HS-27A (cell line): ENCODE measurements at places on chromosomes 5 and 9.
A peak's percentile ranks its signal among the peaks of the same experiment; 100 is the strongest.

DNA sequence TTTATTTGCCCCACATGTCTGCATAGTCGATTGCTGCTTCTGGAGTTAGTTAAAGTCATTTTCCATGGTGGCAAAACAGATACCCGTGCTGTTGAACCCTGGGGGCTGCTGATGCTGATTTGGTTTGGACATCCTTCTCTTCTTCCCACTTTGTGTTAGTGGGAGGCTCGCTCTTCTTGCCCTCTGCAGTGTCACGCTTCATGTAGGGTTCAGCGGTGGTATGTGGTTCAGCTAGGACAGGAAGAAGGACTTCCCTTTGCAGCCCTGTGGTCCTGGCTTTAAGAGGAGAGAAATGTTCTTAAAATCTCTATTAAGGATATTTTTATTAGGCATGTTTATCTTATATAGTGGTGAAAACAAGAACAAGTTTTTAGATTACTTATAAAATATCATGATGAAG is 36.2 kb downstream of the SLC36A1 start:
- DNase-seq, result no peak

- no peak for DNase-seq
Measured at GRCh38 chr5:160269017-160269416, 39.7 kb downstream of the FABP6 start.

GRCh38 chr9:28774433-28775235 is 1201.4 kb upstream of the C9orf72 start:
- DNase-seq, result no peak

DNA sequence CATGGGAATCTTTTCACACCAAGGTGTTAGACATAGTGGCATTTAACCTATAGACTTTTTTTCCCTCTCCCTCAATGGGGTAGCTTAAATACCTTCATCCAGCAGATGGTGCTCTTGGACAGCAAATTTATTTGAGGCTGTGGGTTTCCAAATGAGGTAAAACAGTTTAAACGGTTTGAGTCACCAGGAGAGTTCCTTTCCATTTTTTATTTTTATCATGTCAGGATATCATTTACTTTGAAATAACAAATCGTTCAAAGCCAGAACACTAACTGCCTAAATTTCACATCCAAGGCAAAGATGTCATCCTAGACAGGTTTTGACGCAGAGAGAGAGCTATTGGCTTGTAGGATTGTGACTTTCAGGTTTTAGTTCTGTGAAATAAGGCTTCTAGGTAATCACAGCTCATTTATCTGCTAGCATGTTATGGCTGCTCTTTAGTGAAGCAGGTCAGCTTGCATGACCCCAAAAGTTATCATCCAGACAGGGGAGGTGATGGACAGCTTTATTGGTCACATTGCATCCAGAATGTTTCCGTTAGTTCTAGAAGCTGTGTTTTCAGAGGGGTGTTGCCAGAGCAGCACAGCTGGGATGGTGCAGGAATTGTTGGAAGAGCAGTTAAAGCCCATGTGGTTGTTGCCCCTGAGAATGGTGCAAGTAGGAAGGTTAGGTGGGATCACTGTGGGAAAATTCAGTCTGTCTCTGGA is 69.8 kb downstream of the KDM4C start:
- DNase-seq, result peak; percentile 9

GRCh38 chr9:132762896-132763295 is 92.6 kb downstream of the GTF3C4 start:
- no peak for DNase-seq

DNA sequence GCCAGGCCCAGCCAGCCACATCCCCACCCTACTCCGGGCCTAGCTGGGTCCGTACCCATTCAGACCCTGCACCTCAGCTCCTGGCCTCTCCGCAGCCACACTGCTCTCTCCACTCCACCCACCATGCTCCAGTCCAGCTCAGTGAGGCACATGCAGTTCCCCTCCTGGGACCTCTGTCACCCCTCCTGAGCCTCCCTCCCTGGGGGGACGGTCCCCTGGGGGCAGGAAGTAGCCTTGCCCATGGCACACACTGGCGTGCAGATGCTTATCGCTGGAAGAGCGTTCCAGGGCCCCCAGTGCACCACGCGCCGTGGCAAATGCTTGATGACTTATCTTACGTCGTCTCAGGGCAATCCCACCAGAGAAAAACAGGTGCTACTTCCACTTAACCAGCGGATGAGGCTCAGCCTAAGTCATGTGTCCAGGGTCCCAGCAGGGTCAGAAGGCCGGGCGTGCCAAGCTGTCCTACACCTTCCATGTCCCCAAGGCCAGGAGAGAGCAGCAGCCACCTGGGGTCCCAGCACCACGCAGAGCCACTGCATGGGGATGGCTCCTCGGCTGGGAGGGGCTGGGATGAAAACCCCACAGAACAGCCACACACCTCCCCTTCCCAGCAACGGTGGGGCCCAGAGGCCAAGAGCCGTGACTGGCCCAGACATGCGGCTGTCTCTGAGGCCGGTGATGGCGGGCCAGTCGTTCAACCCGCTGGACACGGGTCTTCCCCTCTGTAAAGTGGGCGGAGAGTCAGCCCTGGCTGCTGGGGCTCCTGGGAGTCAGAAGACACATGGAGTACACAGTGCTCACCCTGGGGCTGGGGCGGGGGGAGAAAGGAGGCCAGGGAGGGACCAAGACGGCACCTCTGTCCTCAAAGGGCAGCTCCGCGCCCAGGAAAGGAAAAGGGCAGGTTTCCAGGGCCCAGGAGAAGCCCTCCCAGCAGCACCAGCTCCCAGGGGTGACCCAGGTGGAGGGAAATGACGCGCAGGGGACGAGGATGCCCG is 2.6 kb upstream of the CCDC187 start:
- DNase-seq, result no peak

DNA sequence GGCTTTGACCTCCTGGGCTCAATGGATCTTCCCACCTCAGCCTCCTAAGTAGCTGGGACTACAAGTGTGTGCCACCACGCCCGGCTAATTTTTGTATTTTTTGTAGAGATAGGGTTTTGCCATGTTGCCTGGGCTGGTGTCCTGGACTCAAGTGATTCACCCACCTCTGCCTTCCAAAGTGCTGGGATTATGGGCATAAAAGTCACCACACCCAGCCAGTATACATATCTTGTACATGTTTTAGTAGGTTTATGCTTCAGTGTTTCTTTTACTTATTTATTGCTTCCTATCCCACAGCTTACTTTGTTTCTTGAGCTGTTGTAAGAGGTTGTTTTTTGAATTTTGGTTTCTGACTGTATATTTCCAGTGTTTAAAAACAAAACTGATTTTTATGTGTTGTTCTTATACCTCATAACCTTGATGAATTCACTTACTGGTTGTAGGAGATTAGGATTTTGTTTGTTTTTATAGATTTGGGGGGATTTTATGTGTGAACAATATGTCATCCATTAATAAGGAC is 12.9 kb downstream of the FBXW5 start:
- no peak for DNase-seq

DNA sequence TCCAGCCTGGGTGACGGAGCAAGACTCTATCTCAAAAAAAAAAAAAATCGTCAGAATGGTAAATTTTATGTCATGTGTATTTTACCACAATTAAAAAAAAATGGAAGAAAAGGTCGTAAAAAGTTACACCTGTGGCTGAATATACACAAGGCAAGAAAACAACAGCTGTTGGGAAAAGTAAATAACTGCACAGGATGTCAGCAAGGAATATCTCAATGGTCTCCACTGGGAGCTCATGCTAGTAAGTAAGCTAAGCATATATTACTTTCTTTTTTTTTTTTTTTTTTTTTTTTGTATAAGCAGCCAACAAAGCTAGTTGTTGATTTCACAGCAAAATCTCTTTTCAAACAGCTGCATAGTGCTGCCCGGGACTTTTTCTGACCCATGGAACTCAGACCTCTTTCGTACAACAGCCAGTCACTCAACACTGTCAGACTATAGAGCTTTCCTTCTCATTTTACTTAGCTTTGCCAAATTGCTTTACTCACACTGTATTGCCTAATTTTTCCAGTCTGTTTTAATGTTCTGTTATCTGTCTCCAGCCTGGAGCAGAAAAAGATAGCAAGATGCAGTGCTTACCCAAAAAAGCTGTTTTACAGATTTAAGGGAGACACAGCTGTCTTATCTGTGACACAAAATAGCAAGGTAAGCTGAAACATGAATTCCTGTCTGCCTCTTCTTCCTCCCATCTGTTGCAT is 175.9 kb downstream of the ENC1 start:
- no peak for DNase-seq

- DNase-seq, result no peak
Measured at GRCh38 chr5:80998590-80998979, 38.4 kb downstream of the RASGRF2 start.

DNA sequence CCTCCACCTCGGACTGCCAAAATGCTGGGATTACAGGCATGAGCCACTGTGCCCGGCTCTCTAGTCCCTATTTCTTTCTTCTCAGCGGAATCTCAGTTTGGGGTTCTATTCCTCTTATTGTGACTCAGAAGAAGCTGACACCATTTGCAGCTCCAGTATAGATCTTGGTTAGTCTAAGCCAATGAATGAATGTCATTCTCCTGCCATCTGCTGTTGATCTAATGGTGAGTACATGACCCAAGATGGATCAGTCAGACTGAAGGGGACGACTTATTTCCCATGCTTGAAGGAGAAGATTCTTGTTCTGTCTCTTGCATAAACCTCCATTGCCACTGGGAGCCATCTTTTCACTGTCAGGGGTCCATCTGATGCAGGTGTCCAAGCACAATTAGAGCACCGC is 76.0 kb upstream of the KLF9 start:
- DNase-seq, result no peak

DNA sequence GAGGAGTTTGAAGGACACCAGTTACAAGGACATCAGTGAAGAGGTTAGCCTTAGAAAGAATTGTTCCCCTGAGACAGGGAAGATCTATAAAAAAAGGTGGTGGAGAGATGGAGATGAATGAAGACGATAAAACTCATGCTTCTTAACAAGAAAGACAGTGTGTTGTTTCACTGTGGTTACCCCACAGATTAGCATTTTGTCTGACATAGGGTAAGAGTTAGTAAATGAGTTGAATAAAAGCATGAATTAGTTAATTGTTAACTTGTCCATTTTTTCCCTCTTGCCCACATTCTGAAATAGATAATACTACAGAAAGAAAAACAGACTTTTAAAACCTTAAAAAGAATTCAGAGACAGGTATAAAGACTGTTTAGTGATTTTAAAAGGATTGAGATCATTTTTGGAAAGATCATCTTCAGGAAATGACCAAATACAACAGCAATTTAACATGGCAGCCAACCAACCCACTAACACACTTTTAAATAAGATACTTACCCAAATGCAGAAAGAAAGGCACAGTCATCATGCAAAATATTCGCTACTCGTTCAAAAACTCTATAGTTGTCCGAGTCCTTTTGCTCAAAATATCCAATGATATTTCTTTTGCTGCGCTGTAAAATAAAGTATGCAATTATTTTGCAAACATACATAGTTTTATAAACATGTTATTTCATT is 78.5 kb downstream of the ERP44 start:
- DNase-seq, result no peak

- DNase-seq, result no peak
Measured at GRCh38 chr5:76524101-76524835, 98.9 kb downstream of the F2RL2 start.

- DNase-seq, result no peak
Measured at GRCh38 chr5:160464466-160464797, 42.8 kb downstream of the PTTG1 start.

DNA sequence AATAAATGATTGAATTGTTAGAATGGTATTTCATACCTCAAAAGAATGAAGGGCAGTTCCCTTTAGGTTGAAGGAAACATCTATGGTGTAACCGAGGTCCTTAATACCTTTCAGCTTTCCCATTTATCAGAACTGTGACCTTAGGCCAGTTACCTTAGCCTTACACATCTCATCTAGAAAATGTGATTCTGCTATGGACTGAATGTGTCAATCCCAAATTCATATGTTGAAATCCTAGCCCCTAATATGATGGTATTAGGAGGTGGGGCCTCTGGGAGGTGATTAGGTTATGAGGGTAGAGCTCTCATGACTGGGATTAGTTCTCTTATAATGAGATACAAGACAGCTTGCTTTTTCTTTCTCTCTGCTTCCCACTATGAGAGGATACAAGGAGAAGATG is 441.9 kb downstream of the PLK2 start:
- DNase-seq, result no peak

GRCh38 chr5:88667496-88668201 is 215.3 kb downstream of the MEF2C start:
- no peak for DNase-seq

DNA sequence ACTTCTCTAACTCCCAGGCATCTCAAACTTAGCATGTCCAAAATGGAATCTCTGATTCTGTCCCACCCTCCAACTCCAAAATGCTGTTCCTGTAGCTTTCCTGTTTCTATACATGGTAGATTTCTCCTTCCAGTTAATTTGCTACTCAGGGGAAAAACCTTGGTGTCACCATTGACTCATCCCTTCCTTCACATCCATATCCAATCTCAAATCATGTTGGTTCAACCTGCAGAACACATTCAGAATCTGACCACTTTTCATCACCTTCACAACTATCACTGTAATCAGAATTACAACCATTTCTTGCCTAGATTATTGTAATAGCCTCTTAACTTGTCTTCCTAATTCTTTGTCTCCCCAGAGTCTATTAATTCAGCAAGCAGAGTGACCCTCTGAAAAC is 10.8 kb downstream of the RIOK2 start:
- no peak for DNase-seq

DNA sequence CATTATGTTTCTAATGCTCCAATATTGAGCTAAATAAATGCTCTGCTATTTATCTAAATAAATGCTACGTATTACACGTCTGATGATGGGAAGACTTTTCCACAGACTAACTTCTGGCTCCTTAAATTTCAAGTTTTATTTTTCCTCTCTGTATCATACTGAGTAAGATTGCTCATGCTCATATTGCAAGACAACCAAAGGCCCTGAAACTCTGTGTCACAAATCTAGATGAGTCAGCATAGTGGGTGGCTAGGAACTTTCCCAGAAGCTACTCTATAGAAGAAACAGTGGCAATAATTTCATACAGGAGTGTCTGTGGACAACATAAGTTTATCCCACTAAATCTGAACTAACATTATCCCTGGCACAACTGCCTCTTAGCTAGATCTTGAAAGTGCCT is 53.0 kb upstream of the RFX3 start:
- no peak for DNase-seq

GRCh38 chr9:2417730-2418129 is 203.9 kb upstream of the VLDLR start:
- DNase-seq, result no peak

- no peak for DNase-seq
Measured at GRCh38 chr5:172003746-172004145, 2.7 kb downstream of the FBXW11 start.

- no peak for DNase-seq
Measured at GRCh38 chr5:95533106-95533505, 21.7 kb downstream of the SKIC3 start.

- DNase-seq, result peak; percentile 11
Measured at GRCh38 chr5:96876292-96876850, at the start of gene ERAP2. ERAP2 (plus strand) TSS chr5:96876500; CDS start chr5:96879686, 3,186 bp downstream.
